ENCODE measurements at places on chromosomes 7 and 10.
A peak's percentile ranks its signal among the peaks of the same experiment; 100 is the strongest.

GRCh38 chr10:122688293-122688989 is 11.2 kb downstream of the C10orf120 start:
- DNase-seq, result no peak

DNA sequence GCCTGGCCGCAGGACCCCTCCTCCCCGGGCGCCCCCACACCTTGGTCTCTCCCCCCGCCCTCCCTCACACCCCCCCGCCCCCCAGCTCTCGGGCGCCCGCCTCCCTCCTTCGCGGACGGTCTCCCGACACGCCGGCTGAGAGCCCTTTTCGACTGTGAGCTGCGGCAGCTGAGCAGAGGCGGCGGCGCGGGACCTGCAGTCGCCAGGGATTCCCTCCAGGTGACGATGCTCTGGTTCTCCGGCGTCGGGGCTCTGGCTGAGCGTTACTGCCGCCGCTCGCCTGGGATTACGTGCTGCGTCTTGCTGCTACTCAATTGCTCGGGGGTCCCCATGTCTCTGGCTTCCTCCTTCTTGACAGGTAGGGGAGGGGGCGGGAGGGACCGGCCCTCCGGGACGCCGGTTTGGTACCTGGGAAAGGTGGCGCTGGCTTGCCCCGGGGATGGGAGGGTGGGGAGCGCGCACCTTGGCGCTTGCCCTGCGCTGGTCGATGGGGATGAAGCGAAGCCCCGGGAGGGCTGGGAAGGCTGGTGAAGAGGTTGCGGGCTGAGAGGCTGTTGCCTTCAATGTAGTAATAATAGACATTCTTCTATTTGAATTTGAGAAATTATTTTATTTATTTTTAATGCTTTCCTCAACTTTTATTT is at the start of gene BMPER:
BMPER (plus strand) TSS at position 151 of the 644 bp plus-strand sequence; CDS start at position 226, 75 bp downstream.
- peak; percentile 37 for DNase-seq

DNA sequence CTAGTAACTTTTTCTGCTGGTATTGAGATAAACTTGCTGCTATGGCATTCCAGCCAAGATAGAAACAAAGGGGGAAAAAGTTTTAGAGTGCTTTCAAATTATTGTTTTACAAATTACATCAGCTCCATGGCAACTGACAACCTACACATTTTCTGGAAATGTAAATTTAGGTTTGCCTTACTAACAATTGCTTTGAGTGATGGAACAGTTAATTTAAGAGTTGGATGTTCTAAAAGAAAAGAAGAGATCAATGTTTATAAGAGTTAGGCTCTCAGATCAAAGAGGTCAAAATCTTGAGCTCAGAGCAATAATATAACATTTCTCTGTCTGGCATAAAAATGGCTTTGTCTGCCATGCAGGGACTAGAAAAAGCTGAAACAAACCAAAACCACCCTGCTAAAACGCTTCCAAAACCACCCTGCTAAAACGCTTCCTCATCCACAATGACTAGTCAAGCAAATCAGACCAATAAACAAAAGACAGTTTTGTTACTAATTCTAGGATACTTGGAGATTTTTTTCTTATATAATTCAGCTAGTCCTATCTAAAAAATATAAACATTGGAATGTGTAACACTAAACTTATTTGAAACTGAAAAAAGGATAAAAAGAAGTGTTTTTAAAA is 32.3 kb downstream of the ORC5 start:
- no peak for DNase-seq

- DNase-seq, result no peak
These were observed 126.6 kb upstream of the BET1 start for GRCh38 chr7:94130716-94131115.

DNA sequence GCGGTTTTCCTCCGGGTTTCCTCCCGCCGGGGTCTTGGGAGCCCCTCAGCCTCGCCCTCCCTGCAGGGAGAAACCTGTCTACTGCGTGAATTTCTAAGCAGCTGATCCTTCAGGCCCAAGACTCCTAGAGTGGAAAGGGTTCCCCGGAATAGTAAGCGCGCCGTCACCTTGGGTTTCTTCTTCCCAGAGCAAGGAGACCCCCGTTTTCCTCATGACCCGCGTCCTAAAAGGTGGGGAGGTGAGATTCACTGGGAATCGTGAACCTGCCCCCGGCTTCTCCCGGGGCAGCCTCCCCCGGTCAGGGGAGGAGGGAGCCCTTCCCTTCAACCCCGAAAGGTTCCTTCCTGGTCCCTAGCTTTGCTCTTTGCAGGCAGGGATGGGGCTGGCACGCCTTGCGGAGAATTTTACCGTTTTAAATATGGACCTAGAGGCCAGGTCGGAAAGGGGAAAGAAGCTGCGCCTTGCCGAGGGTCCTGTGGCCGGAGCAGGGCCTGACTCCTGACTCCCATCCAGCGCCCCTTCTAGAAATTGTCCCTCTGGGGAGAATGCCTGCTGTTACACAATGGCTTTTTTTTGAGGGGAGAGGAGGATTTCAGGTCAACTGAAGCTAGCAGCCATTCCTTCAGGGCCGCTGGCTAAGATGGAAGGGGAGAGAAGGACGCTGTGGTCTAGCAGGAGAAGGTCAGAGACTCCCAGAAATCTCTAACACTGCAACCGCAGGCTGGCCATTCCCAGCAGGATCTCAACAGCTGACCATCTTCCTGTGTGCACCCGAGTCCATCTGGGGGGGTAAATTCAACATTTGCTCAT is 11.6 kb upstream of the MNX1 start:
- peak; percentile 21 for DNase-seq

DNA sequence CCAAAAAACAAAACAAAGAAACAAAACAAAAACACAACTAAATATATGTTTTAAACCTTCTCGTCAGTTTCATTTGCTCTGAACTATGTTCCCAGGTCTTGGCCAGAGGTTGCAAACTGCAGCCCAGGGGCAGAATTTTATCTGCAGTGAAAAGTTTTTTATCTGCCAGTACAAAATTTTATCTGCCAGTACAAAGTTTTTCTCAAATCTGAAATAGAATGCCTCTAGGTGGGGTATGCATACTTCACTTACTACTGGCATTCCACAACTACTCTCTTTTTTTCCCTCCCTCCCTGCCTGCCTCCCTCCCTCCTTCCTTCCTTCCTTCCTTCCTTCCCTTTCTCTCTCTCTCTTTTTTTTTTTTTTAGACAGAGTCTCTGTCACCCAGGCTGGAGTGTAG is 9.4 kb upstream of the CLDN3 start:
- DNase-seq, result no peak

DNA sequence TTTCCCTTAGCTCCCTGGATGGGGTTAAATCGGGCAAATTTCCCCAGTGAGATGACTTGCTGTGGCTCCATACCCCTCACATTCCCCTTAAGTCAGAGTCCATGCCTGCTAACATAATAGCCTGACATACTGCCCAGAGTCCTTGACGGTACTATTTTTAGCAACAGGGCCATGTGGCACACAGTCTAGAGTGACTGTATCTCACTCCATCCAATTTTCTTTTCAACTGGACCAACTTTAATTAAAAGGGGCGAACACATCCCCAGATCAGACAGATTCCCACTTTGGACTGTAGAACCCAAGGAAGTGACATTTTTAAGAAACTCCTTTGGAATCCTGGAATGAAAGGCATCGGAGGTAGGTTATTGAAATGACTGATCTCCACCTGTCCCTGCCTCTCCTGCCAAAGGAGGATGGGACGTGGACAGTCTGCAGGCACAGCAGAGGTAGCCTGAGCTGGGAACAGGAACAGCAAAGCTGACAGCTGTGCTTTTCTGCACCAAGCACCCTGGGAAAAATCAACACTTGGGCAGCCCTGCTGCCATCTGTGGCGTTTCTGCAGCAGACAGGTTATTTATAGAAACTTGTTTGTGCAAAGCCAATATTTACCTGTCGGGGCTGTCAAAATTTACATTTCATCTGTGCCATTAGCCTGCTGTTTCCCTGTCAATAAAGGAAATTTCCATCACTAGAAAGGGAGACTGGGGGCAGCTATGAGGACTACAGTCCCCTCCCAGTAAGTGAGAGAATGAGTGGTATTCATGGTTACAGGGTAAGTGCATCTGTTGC is 221.5 kb upstream of the AOAH start:
- no peak for DNase-seq

DNA sequence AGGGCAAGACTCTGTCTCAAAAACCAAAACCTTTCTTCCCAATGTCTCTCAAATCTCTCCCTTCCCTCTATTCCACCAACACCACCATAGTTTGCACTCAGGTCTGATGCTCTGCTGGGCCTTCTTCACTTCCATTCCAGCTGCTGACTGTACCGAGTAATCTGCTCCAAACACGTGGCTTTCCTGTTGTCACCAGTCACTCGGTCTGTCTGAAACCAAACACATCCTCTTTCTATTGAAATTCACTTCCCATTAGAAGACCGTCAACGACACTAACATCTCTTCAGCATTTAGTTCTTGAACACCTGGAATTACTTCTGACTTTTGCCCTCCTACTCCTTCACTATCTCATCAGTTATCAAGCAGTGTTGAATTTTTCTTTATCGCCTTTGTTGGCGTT is 4.7 kb upstream of the NRF1 start:
- no peak for DNase-seq

GRCh38 chr10:29795850-29796249 is 161.1 kb upstream of the SVIL start:
- DNase-seq, result no peak

DNA sequence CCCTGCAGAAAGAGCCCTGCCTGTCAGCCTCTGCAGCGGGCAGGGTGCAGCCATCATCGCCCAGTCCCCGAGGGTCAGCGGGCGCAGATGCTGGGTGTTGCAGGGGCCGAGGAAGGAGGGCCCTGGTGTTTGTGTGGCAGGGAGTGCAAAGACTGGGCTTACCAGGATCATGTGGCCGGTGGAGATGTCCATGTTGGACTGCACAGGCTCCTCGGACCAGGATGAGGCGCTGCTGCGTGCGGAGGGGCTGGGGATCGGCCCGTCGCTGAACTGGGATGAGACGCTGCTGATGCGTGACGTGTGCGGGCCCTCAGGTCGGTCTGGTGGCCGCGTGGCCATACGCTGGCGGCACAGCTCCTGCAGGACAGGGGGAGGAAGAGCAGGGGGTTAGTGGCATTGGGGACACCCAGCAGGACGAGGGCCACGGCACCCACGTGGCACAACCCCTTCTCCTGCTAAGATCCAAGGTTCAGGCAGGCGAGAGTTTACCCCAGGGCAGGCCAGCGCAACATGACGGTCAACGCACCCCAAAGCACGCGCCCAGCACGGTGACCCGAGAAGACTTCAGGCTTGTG is 319.5 kb downstream of the DNAJB6 start:
- DNase-seq, result no peak

GRCh38 chr10:77179015-77179695 is 458.5 kb downstream of the KCNMA1 start:
- DNase-seq, result no peak

GRCh38 chr10:26787362-26787761 is 73.4 kb downstream of the ABI1 start:
- no peak for DNase-seq

- DNase-seq, result no peak
These were observed 2.2 kb downstream of the TRRAP start for GRCh38 chr7:98880485-98880884.

- DNase-seq, result no peak
These were observed 60.3 kb upstream of the ZC3HAV1 start for GRCh38 chr7:139169816-139170215.

GRCh38 chr7:128876978-128877755 is 14.5 kb downstream of the ATP6V1F start:
- no peak for DNase-seq

- no peak for DNase-seq
These were observed 816.7 kb downstream of the XPNPEP1 start for GRCh38 chr10:109106604-109107003.

- DNase-seq, result no peak
These were observed 868.1 kb upstream of the AUTS2 start for GRCh38 chr7:68730194-68730593.

GRCh38 chr7:768881-769504 is 41.9 kb upstream of the PRKAR1B start:
- no peak for DNase-seq

DNA sequence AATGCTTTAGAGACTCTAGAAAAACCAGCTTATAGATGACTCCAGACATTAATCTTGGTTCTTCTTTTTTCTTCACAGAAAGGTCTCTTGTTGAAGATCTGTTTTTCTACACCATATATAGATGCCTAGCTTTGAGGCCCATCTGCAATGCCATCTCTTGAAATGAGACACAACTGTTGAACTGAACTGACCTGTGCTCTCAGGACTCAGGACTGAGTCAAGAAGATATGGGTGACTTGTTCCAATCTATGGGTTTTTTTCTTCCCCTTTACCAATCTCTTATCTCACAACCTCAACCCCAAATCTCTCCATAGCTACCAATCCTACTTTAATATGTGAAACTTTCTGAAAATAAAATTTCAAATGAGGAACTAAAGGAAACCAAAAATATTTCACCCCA is 194.7 kb downstream of the SNX13 start:
- no peak for DNase-seq

DNA sequence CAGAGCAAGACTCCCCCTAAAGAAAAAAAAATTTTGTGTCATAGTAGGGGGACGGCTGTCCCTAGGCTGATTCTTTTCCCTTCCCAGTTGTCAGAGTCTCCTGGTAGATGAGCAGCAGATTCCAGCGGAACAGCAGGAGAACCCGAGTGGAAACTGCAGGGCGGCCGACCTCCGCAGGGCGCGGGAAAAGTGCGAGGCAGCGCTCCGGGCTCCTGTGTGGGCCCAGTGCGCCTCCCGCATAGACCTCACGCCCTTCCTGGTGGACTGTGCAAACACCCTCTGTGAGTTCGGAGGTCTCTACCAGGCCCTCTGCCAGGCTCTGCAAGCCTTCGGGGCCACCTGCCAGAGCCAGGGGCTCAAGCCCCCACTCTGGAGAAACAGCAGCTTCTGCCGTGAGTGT is 46.0 kb downstream of the ZAN start:
- DNase-seq, result no peak

DNA sequence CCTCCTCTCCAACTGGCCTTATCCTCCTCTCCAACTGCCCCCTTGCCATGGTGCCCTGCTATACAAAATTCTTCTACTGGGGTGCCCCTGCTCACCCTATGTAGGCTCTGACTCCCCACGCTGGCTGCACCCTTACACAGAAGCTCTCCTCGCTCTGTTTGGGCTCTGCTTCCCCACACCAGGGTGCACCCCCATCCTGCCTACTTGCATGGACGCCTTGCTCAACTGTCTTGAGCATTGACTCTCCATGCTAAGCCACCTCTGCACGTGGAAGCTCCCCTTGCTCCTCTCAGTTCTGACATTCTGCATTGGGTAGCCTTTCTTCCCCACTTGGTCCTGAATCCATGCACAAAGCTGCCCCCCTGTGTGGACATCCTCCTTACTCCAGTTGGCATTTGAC is 231.1 kb downstream of the GFRA1 start:
- DNase-seq, result no peak

GRCh38 chr10:126851414-126852108 is 53.7 kb upstream of the DOCK1 start:
- DNase-seq, result no peak

GRCh38 chr10:124025660-124026588 is 67.5 kb downstream of the CHST15 start:
- DNase-seq, result no peak

DNA sequence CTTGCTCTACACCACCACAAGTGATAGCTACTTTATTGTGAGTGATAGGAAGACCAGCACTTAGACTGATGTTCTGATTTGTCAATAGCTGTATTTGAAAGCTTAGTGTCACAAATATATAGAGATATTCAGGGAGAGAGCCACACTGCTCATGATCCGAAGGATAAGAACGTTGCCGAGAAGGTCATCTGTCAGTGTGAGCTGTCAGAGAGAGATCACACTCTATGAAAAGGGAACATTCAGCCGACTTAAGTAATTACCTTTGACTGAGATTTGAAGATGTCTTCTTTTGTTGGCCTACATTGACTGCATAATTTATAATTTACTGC is 322.6 kb downstream of the TFEC start:
- no peak for DNase-seq
